ENCODE measurements at places on chromosomes 4 and X. TPM values are rescaled to one million over a fixed set of nuclear protein-coding genes. Genes with fewer than 3 reads are reported as not detected.

SFRP2 gene
- 34.7 TPM for total RNA-seq

PNMA6F gene
- total RNA-seq = not detected

STK26 gene
- total RNA-seq = 14.2 TPM

ODAPH gene
- not detected for total RNA-seq

CT47C1 gene
- not detected for total RNA-seq

ESX1 gene
- not detected for total RNA-seq

TMEM156 gene
- total RNA-seq = not detected

ERAS gene
- total RNA-seq = not detected

ITM2A gene
- total RNA-seq = 45.5 TPM

FAM9A gene
- not detected for total RNA-seq

GC gene
- total RNA-seq = not detected

CLRN2 gene
- total RNA-seq = not detected

CNOT6L gene
- 41.6 TPM for total RNA-seq

TSPAN7 gene
- total RNA-seq = 44.0 TPM

POF1B gene
- total RNA-seq = 0.24 TPM

HAND2 gene
- total RNA-seq = 4.2 TPM

SPIN2B gene
- total RNA-seq = 7.9 TPM

COL4A5 gene
- total RNA-seq = 29.7 TPM

ASMT gene
- total RNA-seq = not detected

SLC26A1 gene
- total RNA-seq = not detected

HERC5 gene
- 12.8 TPM for total RNA-seq

HSFX1 gene
- total RNA-seq = 0.24 TPM

LANCL3 gene
- total RNA-seq = 0.09 TPM

MAGEA2 gene
- total RNA-seq = not detected

HERC3 gene
- 21.3 TPM for total RNA-seq

HTR2C gene
- not detected for total RNA-seq

PTCHD1 gene
- total RNA-seq = 2.0 TPM

MMGT1 gene
- 24.1 TPM for total RNA-seq

ALB gene
- total RNA-seq = not detected

FAM184B gene
- total RNA-seq = not detected

GLUD2 gene
- total RNA-seq = 6.7 TPM

HTATSF1 gene
- 55.7 TPM for total RNA-seq

CYLC1 gene
- not detected for total RNA-seq

All from omental fat pad (tissue), 4 donors.